Vagina (tissue), 2 donors: ENCODE measurements at places on chromosomes 5 and 9.
A peak's percentile ranks its signal among the peaks of the same experiment; 100 is the strongest.

DNA sequence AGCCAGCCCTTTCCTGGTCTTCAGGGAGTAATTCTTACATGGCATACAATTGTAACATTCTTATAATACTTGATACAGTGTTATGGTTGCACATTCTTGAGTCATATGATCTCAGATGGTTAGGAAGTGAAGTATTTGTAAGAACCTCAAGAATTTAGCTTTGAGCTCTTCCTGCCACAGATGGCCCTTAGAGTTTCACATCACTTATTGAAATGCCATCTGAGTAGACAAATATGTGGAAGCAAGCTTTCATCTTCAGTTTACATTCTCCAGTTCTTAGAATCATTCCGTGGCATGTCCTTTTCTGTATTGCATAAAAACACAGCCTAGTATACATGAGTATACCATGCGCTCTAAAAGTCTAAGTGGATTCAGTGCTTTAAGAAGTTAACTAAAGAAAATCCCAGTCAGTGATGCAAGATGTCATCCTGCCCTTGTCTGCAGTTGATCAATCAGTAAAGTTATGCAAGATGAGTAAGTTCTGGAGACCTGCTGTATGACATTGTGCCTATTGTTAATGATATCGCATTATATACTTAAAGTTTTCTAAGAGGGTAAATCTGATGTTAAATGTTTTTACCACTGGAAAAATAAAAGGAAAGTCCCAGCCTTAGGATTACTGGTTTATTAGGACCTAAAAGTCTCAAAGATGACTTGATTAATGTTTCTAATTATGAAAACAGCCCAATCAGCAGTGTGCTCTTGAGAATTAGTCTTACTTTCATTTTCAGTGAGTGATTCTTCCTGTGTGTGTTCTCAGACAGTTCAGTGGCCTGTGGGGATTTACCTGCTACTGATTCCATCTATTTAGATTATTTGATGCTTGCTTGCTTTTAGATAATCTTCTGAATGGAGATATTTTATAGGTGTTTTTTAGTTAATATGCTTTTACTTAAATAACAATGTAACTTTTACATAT, 29.4 kb downstream of the RHOBTB3 start:
- H3K4me1 ChIP-seq = peaks cover 26% of the 10 kb centered on the region
- peak overlapping the region; percentile 44 for H3K27ac ChIP-seq
- no peaks in the 10 kb centered on the region for H3K27me3 ChIP-seq
- H3K4me3 ChIP-seq = peak overlapping the region; percentile 16

DNA sequence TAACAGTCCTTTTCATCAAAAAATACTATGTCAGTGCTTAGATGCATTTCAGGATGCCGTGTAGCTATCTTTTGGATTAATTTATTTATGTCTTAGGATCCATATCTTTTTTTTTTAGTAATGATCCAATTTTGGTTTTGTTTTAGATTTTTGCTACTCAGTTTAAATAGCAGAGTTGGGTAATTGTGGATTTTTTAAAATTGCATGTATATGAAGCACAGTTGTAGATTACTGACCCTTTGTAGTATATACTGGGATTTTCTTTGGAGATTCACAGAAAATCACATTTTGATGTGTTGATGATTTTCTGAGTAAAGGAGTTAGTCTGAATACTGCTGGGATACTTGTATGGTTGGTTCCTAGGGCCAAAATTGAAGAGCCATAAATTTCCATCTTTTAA, 111.8 kb downstream of the NIPBL start:
- H3K27me3 ChIP-seq = no peaks in the 10 kb centered on the region
- H3K27ac ChIP-seq = no peak overlapping the region
- peaks cover 7% of the 10 kb centered on the region for H3K4me1 ChIP-seq
- no peak for DNase-seq

GRCh38 chr9:113620377-113621161, 157.0 kb downstream of the RGS3 start:
- H3K27ac ChIP-seq = peak overlapping the region; percentile 90
- no peaks in the 10 kb centered on the region for H3K27me3 ChIP-seq
- H3K4me3 ChIP-seq = no peak overlapping the region
- peak; percentile 89 for DNase-seq
- peaks cover 46% of the 10 kb centered on the region for H3K4me1 ChIP-seq

DNA sequence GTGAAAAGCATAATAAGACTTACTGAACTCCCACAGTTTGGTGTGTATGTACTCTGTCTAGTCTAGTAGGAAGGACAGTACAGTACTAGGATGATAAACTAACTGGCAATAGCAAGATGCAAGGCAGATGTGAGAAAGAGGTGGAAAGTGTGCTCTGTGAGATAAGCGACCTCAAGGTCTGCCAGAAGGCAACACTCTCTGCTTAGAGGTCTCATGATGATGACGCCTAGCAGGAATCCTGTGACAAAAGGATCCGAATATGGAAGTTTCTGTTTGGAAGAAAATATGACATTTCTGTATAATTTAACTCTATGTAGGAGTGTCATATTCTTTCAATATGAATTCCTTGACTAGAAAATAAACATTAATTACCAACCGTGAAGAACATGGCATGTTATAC, 112.2 kb downstream of the PLPPR1 start:
- no peaks in the 10 kb centered on the region for H3K36me3 ChIP-seq
- H3K4me3 ChIP-seq = no peak overlapping the region
- H3K27me3 ChIP-seq = no peaks in the 10 kb centered on the region
- H3K27ac ChIP-seq = no peak overlapping the region
- H3K4me1 ChIP-seq = no peaks in the 10 kb centered on the region

DNA sequence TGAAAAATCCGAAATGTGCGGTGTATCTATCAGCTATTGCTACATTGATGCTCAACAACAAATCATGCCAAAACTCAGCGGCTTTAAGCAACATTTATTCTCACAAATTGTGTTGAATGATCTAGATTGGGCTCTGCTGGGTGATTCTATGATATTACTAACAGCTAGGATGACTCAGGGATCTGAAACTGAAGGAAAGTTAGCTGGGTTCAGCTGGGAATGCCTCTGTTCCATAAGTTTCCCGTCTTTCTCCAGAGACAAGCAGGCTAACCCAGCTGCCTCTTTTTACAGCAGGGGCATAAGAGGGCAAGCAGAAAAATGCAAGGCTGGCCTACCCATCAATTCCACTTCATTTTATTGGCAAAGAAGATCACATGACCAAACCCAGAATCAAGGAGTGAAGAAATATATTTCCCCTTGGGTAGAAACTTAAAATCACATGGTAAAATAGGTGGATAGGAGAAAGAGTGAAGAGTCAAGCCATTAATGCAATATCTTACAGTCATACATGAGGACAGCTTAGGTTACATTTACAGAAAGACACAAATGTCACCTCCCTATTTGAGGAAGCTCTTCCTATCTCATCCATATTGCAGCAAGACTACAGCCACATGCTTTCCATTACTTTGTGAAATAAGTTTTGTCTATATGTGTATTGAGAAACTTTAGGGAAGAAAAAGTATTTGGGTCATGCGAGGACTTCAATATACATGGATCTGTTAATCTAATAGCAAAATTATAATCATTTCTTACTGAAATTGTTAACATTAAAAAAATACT, 30.8 kb downstream of the IL7R start:
- DNase-seq = no peak
- no peak overlapping the region for H3K4me3 ChIP-seq
- H3K4me1 ChIP-seq = peaks cover 5% of the 10 kb centered on the region
- H3K27me3 ChIP-seq = no peaks in the 10 kb centered on the region
- no peaks in the 10 kb centered on the region for H3K36me3 ChIP-seq

DNA sequence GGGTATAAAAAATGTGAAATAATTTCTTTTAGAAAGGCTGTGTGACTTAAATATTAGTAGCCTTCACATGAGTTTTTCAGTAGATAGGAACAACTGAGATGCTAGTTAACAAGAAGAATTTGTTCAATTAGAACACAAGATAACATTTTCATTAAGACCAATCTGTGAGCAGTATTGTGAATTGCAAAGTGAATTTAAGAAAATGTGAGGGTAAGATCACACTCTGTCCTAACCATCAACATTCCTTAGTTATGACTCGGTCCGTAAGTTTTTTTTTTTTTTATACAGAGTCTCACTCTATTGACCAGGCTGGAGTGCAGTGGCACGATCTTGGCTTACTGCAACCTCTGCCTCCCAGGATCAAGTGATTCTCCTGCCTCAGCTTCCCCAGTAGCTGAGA, 180.2 kb upstream of the EGFLAM start:
- no peak overlapping the region for H3K4me3 ChIP-seq
- no peaks in the 10 kb centered on the region for H3K4me1 ChIP-seq
- H3K27ac ChIP-seq = no peak overlapping the region
- no peaks in the 10 kb centered on the region for H3K27me3 ChIP-seq
- no peak for DNase-seq

GRCh38 chr9:120890320-120891244, 13.6 kb upstream of the PHF19 start:
- peak overlapping the region; percentile 80 for H3K27ac ChIP-seq
- no peak for DNase-seq
- no peaks in the 10 kb centered on the region for H3K27me3 ChIP-seq
- H3K4me3 ChIP-seq = no peak overlapping the region

- no peak overlapping the region for H3K4me3 ChIP-seq
- no peak for DNase-seq
- peak overlapping the region; percentile 30 for H3K27ac ChIP-seq
These were observed 333.5 kb downstream of the EFNA5 start for GRCh38 chr5:107337281-107337680.

DNA sequence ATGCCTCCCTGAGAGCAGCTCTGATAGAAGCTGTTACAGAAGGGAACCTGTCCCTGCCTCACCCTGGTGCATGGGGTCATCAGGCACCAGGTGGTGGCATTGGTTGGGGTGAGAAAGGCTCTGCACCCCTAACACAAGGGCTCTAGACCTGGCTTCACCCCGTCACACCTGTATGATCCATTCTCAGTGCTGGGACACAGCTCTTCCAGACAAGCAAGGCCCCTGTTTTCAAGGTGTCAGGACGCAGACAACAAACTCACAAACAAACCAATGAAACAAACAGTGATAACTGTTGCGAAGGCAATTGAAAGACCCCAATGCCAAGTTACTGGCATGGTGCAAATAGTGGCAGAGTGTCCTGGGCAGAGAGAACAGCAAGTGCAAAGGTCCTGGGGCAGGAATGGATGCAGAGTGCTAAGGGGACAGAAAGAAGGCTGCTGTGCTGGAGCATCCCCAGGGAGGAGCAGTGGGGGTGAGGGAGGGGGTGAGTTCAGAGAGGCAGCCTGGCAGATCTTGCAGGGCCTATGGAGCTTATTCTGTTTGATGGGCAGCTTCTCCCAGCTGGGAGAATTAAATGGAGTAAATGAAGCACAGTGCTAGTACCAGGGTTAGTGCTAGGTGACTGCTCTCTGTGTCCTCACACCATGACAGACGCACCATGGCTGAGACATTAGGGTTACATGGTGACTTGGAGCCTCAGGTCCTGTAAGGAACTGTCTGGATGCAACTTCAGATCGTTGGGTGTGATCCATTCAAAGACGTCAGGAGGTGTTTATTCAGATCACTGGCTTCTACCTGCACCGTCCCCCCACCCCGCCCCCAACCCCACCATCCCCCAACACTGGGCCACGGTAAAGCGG, 67.9 kb upstream of the UNC5A start:
- DNase-seq = peak; percentile 89
- peaks cover 14% of the 10 kb centered on the region for H3K27me3 ChIP-seq
- H3K4me3 ChIP-seq = no peak overlapping the region
- H3K4me1 ChIP-seq = peaks cover 12% of the 10 kb centered on the region
- no peaks in the 10 kb centered on the region for H3K36me3 ChIP-seq
- no peak overlapping the region for H3K27ac ChIP-seq

DNA sequence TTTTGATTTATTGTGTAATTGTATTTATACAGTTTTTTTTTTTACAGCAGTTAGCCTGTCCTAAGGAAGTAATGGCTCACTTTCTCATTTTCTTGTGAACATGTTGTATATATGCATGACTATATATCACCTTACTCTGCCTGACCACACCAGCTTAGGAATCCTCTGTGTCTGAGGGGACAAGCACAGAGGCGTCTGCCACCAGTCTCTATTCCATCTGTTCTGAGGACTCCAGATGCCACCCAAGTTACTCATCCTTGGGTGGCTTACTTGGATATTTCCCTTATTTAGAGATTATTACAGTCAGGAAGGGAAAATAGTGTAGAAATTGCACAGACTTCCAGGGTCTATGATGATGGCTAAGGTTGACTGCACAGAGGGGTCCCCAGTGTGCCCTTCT, 256.3 kb upstream of the C9orf72 start:
- H3K4me3 ChIP-seq = no peak overlapping the region
- no peak for DNase-seq
- H3K4me1 ChIP-seq = no peaks in the 10 kb centered on the region

DNA sequence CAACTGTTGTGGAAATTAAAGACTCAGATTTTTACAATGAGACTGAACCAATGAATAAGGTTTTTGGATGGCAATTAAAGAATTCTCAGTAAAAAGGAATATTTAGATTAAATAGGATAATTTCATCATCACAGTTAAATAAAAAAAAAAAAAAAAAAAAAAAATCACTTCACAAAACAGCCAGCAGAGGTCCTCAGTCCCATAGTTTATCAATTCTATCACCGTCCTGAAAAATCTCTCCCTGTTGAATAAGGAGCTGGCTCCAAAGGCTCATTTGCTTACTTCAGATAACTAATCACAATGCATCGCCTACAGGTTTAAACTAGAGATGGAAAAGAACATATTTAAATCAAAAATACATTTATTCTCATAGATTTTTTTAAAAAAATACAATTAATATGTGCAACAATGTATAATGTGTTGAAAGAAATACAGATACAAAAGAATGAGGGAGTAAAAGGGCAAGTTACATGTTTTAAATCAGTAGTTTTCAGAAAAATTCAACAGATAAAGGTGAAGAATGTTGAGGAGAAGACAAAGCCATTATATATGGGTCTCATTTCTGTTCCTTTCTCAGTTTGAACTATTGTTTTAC, 175.8 kb upstream of the CHD1 start:
- H3K27me3 ChIP-seq = no peaks in the 10 kb centered on the region
- no peak for DNase-seq
- H3K4me3 ChIP-seq = no peak overlapping the region
- no peaks in the 10 kb centered on the region for H3K36me3 ChIP-seq
- no peak overlapping the region for H3K27ac ChIP-seq

GRCh38 chr5:171614971-171615653, 170.5 kb upstream of the SMIM23 start:
- DNase-seq = no peak
- H3K27ac ChIP-seq = no peak overlapping the region
- H3K36me3 ChIP-seq = no peaks in the 10 kb centered on the region
- no peaks in the 10 kb centered on the region for H3K4me1 ChIP-seq
- H3K4me3 ChIP-seq = no peak overlapping the region

DNA sequence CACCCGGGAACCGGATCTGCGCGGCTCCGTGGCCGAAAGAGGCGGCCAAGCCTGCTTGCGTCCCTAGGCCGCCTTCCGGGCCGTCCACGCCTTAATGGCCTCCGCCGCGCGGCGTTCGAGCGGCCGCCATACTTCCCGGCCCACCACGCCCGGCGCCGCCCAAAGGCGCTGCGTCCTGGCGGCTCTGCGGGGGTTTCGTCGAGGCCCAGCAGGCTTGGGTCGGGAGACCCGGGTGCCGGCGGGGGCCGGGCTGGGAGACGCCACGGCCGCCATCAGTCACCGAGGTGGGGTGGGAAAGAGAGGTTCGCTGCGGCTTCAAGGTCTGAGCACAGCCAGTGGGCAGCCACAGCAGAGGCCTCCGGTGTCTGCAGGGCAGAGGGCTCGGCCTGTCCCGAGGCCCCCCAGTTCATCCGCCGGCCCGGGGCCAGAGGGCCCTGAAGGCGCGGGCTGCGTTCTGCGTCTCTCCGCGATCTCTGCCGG, 545.8 kb upstream of the CDH10 start:
- H3K27ac ChIP-seq = no peak overlapping the region
- H3K27me3 ChIP-seq = no peaks in the 10 kb centered on the region

GRCh38 chr9:90460220-90460619, 182.4 kb downstream of the DIRAS2 start:
- H3K4me1 ChIP-seq = no peaks in the 10 kb centered on the region
- H3K27me3 ChIP-seq = no peaks in the 10 kb centered on the region
- H3K36me3 ChIP-seq = no peaks in the 10 kb centered on the region
- no peak overlapping the region for H3K4me3 ChIP-seq
- no peak overlapping the region for H3K27ac ChIP-seq
- DNase-seq = no peak
